HepG2 (cell line): ENCODE measurements at places on chromosomes 6 and 20.

DNA sequence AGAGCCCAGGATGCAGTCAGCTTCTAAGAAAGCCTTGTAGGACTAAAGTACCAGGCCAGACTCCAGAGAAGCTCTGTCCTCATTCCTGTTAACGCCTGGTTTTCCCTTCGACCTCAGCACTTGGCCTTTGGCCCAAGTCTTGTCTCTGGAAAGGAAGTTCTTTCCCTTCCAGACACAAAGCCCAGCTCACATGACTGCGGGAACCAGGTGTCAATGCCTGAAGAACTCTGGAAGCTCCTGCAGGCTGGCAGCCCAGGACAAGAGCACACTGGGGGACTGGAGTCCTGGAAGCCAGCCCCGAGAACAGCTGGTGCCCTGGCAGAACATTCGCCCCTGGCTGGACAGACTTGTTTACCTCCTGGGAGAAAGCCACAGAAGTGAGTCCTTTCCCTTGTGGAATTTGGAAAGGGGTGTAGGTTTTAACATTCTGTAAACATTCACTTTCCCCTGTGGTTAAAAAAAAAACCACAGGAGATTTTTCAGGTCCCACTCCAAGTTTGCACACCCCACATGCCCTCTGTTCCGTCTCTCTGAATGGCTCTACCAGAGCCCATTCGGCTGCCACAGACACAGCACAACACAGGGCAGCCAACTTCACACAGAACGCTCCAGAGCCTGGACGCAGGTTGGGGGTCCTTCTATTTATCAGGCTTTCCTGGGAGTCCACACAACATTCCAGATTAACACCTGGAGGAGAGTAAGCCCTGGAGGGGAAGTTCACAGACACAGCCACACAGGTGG is 18.1 kb downstream of the ACSS1 start:
- H3K27me3 ChIP-seq: 0 out of 2 replicates have a peak, but pooled peaks cover 5% of the 10 kb centered on the region
- no peak overlapping the region for H3K27ac ChIP-seq
- no peak for DNase-seq
- H3K36me3 ChIP-seq: no peaks in the 10 kb centered on the region
- H3K4me1 ChIP-seq: peaks cover 39% of the 10 kb centered on the region

- peaks cover 82% of the 10 kb centered on the region for H3K27me3 ChIP-seq
- H3K4me3 ChIP-seq: no peak overlapping the region
- no peak for DNase-seq
- no peaks in the 10 kb centered on the region for H3K4me1 ChIP-seq
- no peak overlapping the region for H3K27ac ChIP-seq
Measured at GRCh38 chr6:159059885-159060506, 15.2 kb upstream of the TAGAP start.

- H3K4me3 ChIP-seq: peak overlapping the region; percentile 89
- H3K27me3 ChIP-seq: no peaks in the 10 kb centered on the region
- no peaks in the 10 kb centered on the region for H3K36me3 ChIP-seq
Measured at GRCh38 chr6:106324726-106325335, 729 bp downstream of the ATG5 start.

- H3K27ac ChIP-seq: no peak overlapping the region
- peak; percentile 74 for DNase-seq
- peaks cover 17% of the 10 kb centered on the region for H3K4me1 ChIP-seq
- H3K4me3 ChIP-seq: no peak overlapping the region
- no peaks in the 10 kb centered on the region for H3K27me3 ChIP-seq
Measured at GRCh38 chr6:22141241-22141745, 155.5 kb downstream of the PRL start.
